CD14-positive monocyte (primary cell): ENCODE measurements at places on chromosomes 1 and 21.
A peak's percentile ranks its signal among the peaks of the same experiment; 100 is the strongest.

DNA sequence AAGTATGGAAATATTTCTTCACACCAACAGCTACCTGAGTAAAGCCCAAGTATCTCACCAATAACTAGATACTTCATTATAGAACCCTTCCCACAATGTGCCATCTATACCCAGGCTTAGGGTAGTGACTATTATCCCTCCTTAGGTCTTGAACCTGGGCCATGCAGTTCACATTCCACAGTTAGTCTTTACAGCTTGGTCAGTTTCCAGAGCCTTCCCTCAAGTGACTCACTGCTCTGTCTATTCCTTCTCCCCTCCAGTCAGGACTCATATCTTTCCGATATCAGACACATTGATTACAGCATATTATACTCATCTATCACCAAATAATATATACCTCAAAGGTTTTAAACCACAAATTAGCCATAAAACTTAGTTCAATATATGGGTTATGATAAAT is 23.6 kb downstream of the VAMP4 start:
- no peak for DNase-seq

DNA sequence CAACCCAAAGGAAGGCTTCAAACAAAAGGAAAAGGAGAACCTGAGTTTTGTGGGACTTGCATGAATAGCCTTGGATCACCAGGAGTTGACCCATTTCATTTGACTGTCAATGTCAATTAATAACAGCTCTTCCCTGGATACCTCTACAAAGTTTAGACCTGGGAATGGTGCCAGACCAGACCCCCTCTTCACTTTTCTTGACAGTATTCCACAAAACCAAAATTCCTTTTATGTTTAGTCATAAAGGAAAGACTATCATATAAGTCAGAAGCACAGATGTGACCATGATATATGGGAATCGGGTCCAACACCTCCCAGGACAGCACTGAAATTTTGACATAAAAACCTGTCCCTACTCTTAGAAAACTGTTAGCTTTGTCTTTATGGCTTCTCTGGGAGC is 191.8 kb downstream of the LYPLAL1 start:
- no peak for DNase-seq

- no peak for DNase-seq
Measured at GRCh38 chr1:109294481-109294880, 11.5 kb upstream of the PSRC1 start.

DNA sequence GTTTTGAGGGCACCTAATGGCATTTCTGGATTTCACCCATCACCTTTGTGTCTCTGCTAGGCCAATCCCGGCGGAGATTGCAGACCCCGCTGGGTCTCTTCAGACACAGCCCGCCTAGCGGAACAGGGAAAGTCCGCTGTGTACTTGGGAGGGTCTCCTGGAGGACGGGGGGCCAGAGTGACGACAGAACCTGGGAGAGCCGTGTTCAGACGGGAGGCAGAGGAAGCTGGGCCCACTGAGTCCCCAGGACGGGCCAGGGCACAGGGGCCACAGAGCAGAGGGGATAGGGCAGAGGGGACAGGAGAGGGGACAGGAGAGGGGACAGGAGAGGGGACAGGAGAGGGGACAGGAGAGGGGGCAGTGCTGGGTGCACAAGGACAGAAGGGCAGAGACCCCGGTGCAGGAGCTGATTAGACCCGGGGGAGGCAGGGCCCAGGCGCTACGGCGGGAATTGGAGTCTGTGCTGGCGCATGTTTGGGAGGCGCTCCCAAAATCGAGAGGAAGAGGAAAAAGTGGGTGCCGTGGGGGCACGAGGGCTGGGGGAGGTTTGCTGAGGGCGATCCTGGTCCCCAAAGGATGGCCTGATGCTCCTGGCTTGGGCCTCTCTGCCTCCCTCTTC is 12.7 kb downstream of the TRPM2 start:
- DNase-seq: no peak

GRCh38 chr1:184494929-184495328 is 108.1 kb downstream of the C1orf21 start:
- DNase-seq: no peak

- no peak for DNase-seq
Measured at GRCh38 chr1:236645016-236645680, 40.8 kb upstream of the HEATR1 start.

- no peak for DNase-seq
Measured at GRCh38 chr1:109216662-109217061, 2.9 kb downstream of the SARS1 start.

DNA sequence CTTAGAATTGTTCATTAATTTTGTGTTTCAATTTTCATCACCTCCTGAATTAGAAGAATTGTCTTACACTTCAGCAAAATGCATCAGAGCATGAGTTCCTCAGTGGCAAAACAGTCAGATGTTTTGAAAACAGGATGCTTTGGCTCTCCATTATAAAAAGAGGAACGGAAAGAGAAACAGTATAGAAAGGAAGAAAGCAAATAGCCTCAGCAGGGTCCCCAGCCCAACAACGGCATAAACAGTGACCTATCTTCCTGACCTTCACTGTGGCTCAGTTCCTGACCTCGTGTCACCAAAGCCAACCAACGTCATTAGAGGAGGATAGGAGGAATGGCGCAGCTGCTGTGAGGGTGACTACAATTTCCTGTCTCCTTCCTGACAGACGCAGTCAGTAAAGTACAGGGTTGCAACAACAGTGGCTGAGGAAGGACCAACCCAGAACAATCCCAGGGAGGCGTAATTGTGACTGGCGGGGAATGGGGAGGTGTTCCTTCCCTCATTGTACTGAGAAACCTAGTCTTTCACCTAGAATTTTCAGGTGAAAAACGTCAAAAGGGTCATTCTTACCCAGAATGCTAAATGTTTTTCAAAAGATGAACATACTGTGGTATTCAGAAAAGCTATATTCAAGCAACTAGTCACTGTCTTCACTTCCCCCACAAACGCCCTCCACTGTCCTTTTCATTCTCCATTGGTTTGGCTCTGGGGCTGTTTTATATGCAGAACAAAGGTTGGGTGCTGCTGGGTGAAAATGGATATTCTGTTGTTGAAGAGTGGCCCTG is 197.9 kb upstream of the SGIP1 start:
- peak; percentile 98 for DNase-seq

DNA sequence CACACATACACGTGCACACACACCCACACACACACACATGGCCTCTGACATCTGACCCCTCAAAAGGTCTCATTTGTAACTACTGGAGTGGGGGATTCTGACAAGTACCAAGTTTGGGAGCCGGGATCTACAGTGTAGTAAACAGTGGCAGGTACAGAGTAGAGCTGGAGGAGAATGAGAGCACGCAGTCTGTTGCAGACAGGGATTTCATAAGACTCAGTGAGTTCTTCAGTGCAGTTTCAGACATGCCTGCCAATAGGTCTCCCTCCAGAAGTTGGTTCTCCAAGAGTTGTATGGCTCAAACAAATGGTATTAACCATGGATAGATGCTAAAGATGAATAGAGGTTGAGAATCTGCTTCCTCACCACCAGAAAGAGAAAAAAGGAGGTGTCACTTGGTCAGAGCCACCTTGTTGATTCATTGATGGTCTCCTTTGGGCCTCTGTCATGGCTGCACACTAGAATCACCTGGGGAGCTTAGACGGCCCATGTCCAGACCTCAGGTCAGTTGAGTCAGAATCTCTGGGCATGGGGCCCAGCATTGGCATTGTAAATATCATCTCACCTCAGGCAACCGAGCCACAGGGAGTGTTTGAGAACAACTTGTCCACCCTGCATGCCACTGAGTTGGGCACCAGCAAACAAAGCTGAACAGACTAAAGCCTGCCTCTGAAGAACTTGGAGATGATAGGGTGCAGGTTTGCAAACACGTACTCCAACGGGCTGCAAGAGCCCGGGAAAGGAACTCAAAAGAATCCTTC is 122.1 kb downstream of the EDEM3 start:
- DNase-seq: no peak

GRCh38 chr1:40748841-40749718 is 34.5 kb upstream of the KCNQ4 start:
- no peak for DNase-seq

DNA sequence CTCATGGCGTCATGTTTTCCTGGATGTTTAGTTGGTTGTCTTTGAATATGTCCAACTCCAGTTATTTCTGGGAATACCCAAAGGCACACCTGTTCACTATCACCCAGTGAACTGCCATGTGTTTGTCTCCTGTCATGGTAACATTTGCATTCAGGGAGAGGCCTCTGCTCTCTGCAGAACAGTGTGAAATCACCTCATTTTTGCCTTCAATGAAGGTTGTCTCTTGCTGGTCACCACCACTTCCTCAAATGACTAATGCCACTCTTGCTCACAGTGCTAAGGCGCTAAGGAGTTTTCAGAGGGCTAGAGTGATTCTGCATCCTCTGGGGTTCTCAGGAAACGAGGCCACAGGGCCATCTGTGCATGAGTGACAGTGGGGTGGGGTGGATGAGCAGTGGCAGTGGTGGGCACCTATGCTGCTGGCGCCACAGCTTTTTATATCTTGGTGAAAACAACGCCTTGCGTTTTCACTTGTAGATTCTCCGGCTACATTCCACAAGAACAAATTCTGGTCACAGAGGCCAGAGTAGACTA is 60.0 kb upstream of the ATP5PO start:
- DNase-seq: peak; percentile 89

DNA sequence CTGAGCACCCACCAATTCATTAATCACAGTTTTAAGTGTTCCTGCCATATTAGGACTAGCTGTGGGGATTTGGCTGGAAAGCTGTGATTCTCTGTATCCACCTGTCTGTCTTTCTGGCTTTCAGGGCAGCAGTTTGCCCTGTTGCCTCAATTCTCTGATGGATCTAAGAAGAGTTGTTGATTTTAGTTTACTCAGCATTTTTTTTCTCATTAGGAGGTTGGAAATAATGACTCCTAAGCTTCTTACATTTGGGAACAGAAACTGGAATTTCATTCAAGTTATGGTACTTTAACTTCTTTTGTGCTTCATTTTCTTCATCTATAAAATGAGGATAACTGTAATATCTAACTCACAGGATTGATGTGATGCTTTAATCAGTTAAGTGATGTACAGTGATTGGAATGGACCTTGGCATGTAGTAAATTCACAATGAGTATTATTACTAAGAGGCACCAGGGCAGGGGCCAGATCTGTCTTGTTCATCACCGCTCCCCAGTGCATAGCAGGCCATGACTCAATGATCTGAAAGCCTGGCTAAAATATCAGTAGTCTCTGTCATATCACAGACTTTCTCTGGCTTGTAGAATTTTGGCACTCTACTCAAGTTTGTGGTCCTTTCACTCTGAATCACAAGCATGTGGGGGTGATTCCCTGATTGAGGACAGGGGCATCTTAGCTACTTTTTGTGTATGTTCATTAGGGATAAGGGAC is 51.4 kb upstream of the GREM2 start:
- no peak for DNase-seq

- no peak for DNase-seq
Measured at GRCh38 chr1:19068639-19069276, 112.3 kb upstream of the IFFO2 start.

DNA sequence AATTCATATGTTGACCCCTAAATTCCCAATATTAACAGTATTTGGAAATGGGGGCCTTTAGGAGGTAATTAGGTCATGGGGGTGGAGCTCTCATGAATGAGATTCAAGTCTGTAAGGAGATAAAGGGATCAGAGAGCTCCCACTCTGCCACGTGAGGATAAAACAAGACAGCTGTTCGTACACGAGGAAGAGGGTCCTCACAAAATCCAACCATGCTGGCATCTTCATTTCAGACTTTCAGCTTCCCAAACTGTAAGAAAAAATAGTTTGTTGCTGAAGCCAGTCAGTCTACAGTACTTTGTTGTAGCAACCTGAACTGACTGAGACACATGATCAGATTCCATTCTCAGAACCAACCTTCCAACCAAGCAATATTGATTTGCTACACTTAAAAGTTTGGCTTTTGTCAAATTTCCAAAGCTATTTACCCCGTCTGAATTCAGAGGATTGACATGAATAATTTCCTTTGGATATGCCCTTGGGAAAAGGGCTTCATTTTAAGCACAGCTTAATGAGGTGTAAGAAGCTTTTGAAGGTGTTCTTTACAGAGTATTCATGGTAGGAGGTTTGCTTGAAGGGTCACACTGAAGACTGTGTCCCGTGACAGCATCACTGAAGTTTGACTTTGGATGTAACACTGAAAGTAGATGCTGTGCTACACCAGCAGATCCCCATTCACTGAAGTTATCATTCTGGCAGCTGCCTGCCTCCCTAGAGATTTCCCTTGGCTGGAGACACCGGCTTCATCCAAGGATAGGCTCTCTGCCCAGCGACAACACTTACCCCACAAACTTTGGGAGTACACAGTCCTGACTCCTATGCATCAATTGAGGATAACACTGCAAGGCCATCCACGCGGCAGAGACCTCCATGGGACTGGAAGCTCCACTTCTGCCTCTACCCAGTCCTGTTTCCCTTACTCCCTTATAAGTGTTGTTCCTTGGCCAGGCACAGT is 4.9 kb upstream of the OMA1 start:
- DNase-seq: no peak

GRCh38 chr1:188652678-188653077 is 1823.9 kb downstream of the PLA2G4A start:
- DNase-seq: no peak

- no peak for DNase-seq
Measured at GRCh38 chr1:182338806-182339370, 52.7 kb downstream of the GLUL start.
